ENCODE measurements at places on chromosomes 2 and 18. TPM values are rescaled to one million over a fixed set of nuclear protein-coding genes. Genes with fewer than 3 reads are reported as not detected.

Gene MEP1B
- total RNA-seq: not detected

DNA sequence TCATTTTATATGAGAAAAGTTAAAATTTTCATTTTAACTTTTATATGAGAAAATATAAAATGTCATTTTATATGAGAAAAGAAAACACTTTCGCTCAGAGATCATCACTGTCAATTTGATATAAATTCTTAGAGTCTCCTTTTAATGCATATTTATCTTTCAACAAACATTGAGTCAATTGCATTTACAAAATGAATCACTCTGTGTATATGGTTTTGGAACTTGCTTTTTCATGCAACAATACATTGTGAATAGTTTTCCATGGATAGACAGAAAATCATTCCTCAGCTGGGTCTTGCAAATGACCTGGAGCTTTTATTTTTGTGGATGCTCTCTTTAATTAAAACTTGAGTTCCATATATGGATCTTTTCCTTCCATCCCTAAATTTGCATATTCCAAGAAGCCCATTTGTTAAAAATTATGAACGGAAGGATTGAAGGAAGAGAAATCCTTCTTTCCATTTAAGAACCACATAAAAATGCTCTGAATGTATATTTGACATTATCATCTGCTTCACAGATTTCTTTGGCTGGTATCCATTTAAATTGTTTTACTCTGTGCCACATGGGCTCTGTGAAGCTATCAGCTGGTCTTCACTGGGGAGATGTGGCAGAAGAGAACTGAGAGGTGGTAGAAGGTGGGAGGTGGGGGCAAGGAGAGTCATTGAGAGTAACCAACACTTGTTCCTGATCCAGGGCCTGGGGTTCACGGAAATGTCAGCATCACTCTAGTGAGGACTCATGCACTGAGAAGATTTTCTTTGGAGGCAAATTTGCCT is 104.1 kb downstream of the QPCT start:
- DNase-seq: no peak

Gene TMEM200C
- 0.32 TPM for total RNA-seq

- no peak for DNase-seq
Observed at GRCh38 chr2:69601179-69601612, 42.3 kb downstream of the AAK1 start.

- no peak for DNase-seq
Observed at GRCh38 chr18:44754567-44754966, 73.9 kb downstream of the SETBP1 start.

- no peak for DNase-seq
Observed at GRCh38 chr18:35227254-35227653, 13.6 kb upstream of the ZNF397 start.

Gene REL
- 16.0 TPM for total RNA-seq

Gene ALKAL2
- total RNA-seq: 88.2 TPM

Gene PRSS56
- total RNA-seq: not detected

DNA sequence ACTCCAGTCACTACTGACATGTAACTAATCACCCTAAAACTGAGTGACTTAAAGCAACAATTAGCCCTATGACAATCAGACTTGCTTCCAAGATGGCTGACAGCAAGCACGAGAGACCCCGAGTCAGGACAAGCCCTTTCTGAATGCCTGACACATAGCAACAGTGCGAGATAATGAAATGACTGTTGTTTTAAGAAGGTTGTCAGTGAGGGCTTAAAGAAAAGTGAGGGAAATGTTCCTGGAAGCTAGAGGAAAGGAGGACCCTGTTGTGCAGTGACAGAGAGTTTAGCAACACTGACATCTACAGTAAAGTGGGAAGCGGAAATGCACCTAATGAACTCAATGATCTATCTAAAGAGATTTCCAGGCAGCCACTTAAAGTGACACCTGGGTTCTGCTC is 163.1 kb downstream of the STK39 start:
- no peak for DNase-seq

GRCh38 chr18:48790226-48790863 is 160.4 kb downstream of the SMAD7 start:
- DNase-seq: peak; percentile 55

DNA sequence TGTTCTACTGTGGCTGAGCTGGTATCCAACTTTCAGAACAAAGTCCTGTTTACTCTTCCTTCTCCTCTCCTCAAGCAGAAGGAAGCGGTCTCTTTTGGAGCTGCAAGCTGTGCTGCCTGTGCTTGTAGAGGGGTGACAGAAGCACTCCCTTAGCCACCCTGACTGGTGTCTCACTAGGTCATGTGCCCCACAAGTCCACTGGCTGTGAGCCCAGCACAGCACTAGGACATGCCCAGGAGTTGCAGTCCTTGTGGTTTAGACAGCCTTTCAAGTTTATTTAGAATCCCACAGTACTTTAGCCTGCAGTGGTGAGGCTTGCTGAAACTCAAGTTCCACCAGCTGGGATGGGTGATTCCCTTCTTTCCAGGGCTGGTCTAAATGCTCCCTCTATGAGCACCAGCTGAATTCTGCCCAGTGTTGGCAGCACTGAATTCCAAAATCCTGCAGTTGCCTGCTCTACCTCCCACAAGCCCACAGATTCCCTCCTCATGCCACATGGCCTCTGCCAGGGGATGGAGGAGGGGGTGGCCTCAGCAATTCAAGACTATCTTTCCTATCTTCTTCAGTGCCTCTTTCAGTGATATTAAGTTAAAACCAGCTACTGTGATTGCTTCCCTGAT is 61.2 kb downstream of the CCDC85A start:
- no peak for DNase-seq

DNA sequence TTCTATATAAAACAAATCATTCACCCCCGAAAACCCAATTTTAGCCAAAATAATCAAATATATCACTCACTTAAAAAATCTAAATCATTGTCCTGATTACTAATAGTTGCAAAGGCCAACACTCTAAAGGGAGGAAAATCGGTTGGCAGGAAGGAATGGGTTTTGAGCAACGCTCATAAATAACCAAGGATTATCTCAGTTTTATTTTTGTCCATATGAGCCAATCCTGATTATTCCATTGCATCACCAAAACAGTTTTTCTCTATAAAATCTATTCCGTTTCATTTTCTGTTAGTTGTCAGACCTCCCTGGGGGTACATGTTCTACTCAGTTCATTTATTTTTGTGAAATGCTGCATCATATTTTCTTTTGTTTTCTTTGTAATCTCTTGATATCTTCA is 174.1 kb downstream of the LRATD1 start:
- no peak for DNase-seq

GRCh38 chr2:117074756-117075155 is 739.7 kb upstream of the DDX18 start:
- DNase-seq: no peak

DNA sequence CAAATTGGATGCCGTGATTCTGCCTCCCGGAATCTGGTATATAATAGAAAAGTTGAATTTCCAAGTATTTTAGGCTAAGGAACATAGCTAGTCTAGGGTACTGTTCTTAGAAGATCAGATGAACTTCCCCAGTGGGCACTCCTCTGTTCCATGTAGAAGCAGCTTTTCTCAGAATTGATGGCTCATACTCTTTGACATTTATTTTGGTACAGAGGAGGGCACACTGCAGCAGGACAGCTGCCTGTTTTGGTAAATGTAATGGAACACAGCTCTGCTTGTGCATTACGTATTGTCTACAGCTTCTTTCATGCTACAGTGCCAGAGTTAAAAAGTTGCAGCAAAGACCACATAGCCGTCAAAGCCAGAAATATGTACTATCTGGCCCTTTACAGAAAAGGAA is 10.8 kb downstream of the YPEL5 start:
- DNase-seq: no peak

GRCh38 chr18:8252371-8252770 is 356.9 kb upstream of the RAB12 start:
- no peak for DNase-seq

DNA sequence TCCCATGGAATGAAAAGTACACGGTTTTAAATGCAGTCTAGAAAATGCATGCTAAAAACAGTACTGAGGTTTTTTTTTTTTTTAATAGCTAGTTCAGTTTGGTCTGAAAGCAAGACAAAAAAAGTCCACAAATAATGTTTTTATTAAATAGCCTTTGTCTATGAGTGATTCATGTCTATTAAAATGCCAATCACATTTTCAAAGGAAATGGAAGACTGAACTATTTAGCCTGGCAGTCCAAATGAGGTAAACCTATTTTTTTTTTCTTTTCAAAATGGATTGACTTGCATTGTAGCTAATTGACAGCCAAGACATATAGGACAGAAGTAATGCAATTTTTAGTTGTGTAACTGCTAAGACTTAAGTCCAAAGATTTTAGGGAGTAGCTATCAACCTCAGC is 90.3 kb downstream of the LRP1B start:
- no peak for DNase-seq

Gene CKAP2L
- 1.4 TPM for total RNA-seq

DNA sequence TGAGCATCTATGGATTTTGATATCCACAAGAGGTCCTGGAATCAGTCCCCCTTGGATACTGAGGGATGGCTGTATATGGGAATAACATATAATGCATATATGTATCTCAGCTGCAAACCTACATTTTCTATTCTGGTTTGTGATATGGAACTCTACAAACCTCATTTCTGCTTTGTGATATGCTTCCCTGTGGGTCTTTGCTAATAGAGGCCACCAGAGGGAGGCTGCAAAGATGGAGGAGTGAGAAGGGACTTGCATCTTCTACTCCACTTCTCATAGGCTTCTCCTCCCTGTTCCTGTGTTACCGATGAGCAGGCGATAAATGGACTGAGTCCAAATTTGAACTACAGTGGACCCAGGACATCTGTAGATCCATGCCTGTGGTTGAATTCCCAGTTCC is 37.8 kb downstream of the ARID5A start:
- DNase-seq: no peak

- no peak for DNase-seq
Observed at GRCh38 chr2:70645733-70646419, 92.2 kb upstream of the TGFA start.
